Pancreas (tissue), 10 donors: ENCODE measurements at places on chromosomes 6 and 20. TPM values are rescaled to one million over a fixed set of nuclear protein-coding genes. Genes with fewer than 3 reads are reported as not detected.

Gene PGC
- total RNA-seq: 24.4 TPM

Gene SYNDIG1
- 0.37 TPM for total RNA-seq

Gene BTNL2
- not detected for total RNA-seq

DNA sequence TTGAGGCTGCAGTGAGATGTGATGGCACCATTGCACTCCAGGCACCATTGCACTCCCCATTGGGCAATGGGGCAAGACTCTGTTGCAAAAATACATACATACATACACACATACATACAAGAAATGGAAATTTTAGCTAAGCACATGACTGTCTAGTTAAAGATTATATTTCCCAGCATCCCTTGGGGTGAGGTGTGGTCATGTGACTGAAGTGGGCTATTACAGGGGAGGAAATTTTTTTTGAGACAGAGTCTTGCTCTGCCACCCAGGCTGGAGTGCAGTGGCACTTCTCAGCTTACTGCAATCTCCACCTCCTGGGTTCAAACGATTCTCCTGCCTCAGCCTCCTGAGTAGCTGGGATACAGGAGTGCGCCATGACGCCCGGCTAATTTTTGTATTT is 32.0 kb upstream of the HMGA1 start:
- no peaks in the 10 kb centered on the region for H3K36me3 ChIP-seq
- H3K27me3 ChIP-seq: no peaks in the 10 kb centered on the region
- DNase-seq: no peak
- H3K4me1 ChIP-seq: no peaks in the 10 kb centered on the region

GRCh38 chr6:13156381-13156780 is 172.0 kb downstream of the TBC1D7 start:
- no peak overlapping the region for H3K27ac ChIP-seq
- DNase-seq: no peak
- H3K27me3 ChIP-seq: no peaks in the 10 kb centered on the region
- no peaks in the 10 kb centered on the region for H3K36me3 ChIP-seq

- DNase-seq: peak; percentile 70
- peak overlapping the region; percentile 15 for H3K27ac ChIP-seq
- H3K27me3 ChIP-seq: no peaks in the 10 kb centered on the region
- peaks cover 10% of the 10 kb centered on the region for H3K4me1 ChIP-seq
- no peaks in the 10 kb centered on the region for H3K36me3 ChIP-seq
These were observed 468.2 kb downstream of the PKHD1 start for GRCh38 chr6:51619042-51619799.

DNA sequence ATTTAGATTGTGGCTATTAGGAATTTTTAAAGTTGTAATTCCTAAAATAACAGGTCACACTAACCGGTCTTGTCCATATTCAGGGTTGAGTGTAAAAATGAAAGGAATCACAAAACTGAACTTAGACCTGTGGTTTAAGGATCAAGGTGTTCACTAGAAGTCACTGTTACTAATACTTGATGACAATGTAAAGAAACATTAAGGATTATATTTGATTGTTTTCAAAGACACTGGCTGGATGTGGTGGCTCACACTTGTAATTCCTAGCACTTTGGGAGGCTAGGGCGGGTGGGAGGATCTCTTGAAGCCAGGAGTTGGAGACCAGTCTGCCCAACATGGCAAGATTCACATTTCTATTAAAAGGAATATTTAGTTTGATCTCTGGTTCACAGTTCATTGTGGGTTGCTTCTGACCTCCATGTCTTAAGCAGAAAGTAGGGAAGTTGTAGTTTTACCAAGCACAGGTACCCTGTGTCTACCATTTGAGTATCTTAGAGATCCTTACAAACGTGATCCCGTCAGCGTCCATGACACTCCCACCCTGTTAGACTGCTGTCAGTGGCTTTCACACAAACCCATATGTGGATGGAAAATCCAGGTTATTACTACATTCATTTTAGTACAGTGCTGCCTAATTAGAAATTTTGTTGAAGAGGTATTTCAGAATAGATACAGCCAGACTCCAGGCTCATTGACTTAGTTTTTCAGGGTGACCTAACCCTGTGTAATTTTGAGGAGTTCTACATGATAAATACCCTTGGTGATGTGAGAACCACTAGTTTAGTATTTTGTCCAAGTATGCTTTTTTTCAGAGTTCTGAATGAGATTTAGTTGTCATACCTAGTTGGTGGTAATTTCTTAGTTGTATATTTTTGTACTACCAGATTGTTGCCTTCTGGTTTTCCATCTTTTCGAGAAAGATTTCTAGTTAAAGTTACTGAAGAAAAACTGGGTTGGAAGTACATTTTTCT is 10.2 kb downstream of the SRSF3 start:
- H3K36me3 ChIP-seq: peaks cover 56% of the 10 kb centered on the region
- H3K27ac ChIP-seq: no peak overlapping the region
- H3K27me3 ChIP-seq: no peaks in the 10 kb centered on the region
- H3K4me3 ChIP-seq: no peak overlapping the region

Gene CALHM4
- not detected for total RNA-seq

Gene L3MBTL1
- total RNA-seq: 10.7 TPM

DNA sequence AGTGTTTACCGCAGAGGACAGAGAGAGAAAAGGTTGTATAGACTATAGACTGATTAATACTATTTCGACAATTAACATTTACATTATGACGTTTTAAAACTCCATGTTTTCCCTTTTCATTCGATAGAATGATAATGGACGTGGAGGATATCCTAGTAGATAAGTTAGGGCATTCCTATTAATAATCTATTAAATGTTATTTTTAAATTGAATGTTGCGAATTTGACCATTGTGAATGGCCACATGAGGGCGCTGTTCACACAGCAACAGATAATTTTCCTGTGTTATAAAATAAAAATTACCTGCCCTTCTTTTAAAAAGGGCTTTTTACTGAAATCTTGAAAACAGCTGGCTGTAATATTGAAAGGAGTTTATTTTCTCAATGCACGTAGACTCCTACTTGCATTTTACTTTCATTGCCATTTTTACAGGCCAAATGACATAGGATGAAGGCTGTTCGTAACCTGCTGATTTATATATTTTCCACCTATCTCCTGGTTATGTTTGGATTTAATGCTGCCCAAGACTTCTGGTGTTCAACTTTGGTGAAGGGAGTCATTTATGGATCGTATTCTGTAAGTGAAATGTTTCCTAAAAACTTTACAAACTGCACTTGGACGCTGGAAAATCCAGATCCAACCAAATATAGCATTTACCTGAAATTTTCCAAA is 3.3 kb downstream of the ADGRB3 start:
- DNase-seq: no peak
- no peaks in the 10 kb centered on the region for H3K27me3 ChIP-seq
- no peaks in the 10 kb centered on the region for H3K4me1 ChIP-seq
- no peak overlapping the region for H3K27ac ChIP-seq
- H3K4me3 ChIP-seq: no peak overlapping the region

Gene IMPG1
- 0.06 TPM for total RNA-seq

Gene ECT2L
- not detected for total RNA-seq

DNA sequence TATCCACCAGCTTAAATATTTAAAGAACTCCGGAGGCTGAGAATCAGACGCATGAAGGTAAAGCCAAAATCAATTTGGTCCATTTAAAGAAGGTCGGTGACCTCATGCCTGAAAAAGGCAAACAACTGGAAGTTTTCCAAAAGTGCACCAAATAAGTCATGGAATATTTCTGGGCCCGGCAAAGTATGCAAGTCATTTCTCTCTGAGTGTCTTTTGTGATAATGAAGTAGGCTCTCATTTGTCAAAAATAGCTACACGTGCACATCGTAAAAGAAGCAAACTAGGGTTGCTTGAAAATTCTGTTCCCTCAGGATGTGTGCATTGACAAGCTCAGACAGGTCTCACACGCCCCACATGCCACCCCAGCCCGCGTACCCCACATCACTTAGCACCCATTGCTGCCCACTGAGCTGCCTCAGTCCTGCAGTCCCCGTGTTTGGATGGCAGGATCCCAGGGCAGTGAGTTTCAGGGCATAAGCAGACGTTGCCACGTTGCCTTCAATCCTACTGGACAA is 20.5 kb upstream of the PYGB start:
- H3K4me3 ChIP-seq: no peak overlapping the region
- H3K27ac ChIP-seq: peak overlapping the region; percentile 26
- no peaks in the 10 kb centered on the region for H3K27me3 ChIP-seq
- peaks cover under 1% of the 10 kb centered on the region for H3K4me1 ChIP-seq
- DNase-seq: no peak
- no peaks in the 10 kb centered on the region for H3K36me3 ChIP-seq

DNA sequence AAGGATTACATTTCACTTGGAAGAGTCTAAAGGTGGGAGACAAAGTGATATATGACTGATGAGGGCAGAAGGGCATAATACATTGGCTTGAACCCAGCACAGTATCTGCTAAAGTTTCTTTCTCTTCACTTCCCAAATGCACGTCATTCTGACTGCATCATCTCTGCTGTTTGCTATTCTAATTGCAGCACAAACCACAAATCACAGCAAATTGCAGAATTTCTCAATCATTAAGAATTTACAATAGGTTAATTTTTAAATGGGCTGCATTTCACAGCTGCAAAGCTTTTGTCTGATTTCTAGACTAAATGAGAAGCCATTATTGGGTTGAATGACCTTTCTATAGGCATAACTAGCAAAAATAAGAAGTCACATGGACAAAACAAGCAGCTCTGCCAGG is 337.0 kb downstream of the RNGTT start:
- no peak overlapping the region for H3K27ac ChIP-seq
- no peaks in the 10 kb centered on the region for H3K36me3 ChIP-seq
- no peak for DNase-seq
- H3K4me3 ChIP-seq: no peak overlapping the region

GRCh38 chr6:135002229-135002844 is 52.3 kb downstream of the HBS1L start:
- no peak for DNase-seq
- H3K27ac ChIP-seq: no peak overlapping the region
- H3K27me3 ChIP-seq: no peaks in the 10 kb centered on the region

GRCh38 chr20:48986899-48987298 is 59.2 kb upstream of the CSE1L start:
- H3K27ac ChIP-seq: no peak overlapping the region
- no peaks in the 10 kb centered on the region for H3K27me3 ChIP-seq
- H3K36me3 ChIP-seq: peaks cover 4% of the 10 kb centered on the region
- DNase-seq: no peak
- no peak overlapping the region for H3K4me3 ChIP-seq
- H3K4me1 ChIP-seq: peaks cover 26% of the 10 kb centered on the region

GRCh38 chr6:41199552-41200246 is 1.2 kb downstream of the TREML2 start:
- H3K27me3 ChIP-seq: no peaks in the 10 kb centered on the region
- H3K4me1 ChIP-seq: no peaks in the 10 kb centered on the region
- H3K27ac ChIP-seq: no peak overlapping the region
- H3K4me3 ChIP-seq: no peak overlapping the region
- H3K36me3 ChIP-seq: no peaks in the 10 kb centered on the region

Gene PI3
- not detected for total RNA-seq

- no peak overlapping the region for H3K27ac ChIP-seq
- no peak for DNase-seq
- H3K4me1 ChIP-seq: no peaks in the 10 kb centered on the region
- H3K36me3 ChIP-seq: no peaks in the 10 kb centered on the region
These were observed 138.3 kb upstream of the TSHZ2 start for GRCh38 chr20:52833901-52834300.

DNA sequence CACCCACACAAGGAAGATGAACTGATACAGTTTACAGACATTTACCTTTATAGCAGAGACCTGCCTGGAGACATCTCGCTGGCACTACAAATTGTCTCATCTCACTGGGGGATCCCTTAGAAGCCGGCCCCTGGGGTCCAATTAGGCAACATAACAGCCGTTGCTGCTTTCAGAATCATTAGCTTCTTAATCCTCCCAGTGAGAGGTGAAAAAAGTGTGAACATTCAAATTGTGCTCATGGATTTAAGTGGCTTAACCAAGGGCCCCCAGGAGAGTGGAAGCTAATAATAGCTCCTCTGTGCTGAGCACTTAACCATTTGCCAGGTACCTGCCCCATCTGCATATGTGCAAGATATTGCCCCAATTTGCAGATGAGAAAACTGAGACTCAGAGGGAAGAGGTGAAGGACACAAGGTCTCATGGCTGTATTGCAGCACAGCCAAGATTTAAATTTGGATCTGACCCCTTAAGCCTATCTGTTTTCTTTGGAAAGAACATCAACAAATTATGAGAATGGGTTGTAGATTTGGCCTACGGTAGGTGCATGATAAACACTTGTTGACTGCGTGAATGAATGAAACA is 101.0 kb downstream of the EYA2 start:
- H3K27ac ChIP-seq: no peak overlapping the region
- H3K36me3 ChIP-seq: no peaks in the 10 kb centered on the region
- no peaks in the 10 kb centered on the region for H3K4me1 ChIP-seq

DNA sequence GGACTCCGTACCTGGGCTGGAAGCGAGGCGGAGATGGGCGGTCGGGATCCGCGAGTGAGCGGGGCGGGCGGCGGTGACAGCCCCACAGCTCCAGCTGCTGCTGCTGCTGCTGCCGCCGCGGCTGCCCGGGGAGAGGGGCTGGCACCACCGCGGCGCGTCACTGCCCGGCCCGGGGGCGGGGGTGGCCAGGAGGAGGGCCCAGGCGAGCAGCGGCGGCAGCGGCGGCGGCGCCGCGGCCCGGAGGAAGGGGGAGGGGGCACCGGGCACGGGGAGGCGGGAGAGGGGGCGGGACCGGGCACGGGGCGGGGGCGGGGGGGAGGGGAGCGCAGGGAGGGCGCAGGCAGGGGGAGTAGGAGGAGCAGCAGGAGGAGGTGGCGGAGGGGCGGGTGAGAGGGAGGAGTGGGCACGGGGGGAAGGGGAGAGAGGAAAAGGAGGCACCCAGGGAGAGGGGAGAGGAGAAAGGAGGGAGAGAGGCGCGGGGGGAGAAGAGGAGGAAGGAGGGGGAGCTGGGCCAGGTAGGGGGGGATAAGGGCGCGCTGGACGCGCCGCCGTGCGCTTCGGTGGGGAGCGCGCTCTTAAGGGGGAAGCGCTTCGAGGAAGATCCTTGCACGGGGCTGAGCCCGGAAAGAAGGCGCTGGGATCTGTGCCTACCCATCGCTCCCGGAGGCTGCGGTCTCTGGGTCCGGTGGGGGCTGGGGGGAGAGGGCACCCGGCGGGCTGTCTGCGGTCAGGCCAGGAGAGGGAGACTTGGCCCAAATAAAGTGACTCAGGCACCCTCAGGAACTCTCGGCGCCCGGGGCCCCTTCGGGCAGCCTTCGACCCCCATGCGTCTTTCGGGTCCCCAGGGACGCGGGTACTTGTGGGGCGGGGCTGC is 101.5 kb downstream of the NOL4L start:
- H3K36me3 ChIP-seq: no peaks in the 10 kb centered on the region
- peak; percentile 94 for DNase-seq
- H3K27ac ChIP-seq: peak overlapping the region; percentile 64
- peaks cover 33% of the 10 kb centered on the region for H3K4me1 ChIP-seq

DNA sequence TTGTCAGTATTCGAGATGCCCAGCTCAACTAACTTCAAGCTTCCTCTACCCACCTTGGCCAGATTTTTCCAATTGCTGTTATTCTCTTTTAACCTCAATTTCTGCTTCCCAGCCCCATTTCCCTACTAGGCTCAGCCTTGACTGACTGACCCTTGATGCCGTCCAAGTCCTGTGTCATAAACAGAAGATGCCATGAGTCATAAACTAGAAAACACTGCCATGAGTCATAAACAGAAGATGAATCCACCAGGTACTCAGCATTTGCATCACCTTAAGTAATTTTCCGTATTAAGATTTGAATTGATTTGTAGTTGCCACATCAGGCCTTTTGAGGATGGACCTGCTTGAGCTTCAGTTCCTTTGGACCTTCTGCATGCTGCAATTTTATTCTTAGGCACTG is 123.8 kb downstream of the FAM83B start:
- H3K27ac ChIP-seq: no peak overlapping the region
- no peak for DNase-seq
- H3K4me3 ChIP-seq: no peak overlapping the region
- no peaks in the 10 kb centered on the region for H3K36me3 ChIP-seq
